ENCODE measurements at places on chromosomes 3 and 15.

DNA sequence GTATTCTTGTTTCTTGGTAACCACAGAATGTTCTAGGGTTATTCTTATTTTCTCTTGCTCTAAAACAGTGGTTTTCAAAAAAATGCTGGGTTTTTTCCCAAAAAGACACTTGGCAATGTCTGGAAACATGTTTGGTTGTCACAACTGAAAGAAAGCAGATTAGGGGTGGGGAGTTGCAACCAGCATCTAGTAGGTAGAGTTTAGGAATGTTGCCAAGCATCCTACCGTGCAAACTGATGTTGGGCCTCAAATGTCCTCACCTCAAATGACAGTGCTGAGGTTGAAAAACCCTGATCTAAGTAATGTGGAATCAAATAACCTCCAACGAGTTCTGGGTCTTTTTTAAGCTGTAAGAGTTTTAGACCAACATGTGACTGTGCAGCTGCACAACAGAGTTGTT, 270.5 kb upstream of the STT3B start:
- DNase-seq = no peak

- DNase-seq = no peak
Observed at GRCh38 chr3:62622553-62623174, 249.3 kb upstream of the FEZF2 start.

DNA sequence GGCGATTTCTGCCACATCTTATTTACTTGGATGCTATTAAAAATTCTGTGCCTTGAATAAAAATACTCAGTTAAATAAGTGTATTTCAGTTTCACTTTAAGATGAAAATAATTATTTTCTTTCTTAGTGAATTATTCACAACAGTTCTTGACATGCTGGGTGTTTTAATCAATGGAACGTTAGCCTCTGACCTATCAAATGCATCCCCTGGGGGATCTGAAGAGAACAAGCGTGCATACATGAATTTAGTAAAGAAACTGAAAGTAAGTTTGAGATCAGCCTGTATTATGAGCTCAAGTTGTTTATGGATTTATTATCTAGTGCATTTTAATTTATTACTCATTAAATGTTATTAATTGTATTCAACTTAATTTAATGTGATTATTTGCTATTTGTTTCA, 597 bp downstream of the P2RY12 start:
- no peak for DNase-seq

DNA sequence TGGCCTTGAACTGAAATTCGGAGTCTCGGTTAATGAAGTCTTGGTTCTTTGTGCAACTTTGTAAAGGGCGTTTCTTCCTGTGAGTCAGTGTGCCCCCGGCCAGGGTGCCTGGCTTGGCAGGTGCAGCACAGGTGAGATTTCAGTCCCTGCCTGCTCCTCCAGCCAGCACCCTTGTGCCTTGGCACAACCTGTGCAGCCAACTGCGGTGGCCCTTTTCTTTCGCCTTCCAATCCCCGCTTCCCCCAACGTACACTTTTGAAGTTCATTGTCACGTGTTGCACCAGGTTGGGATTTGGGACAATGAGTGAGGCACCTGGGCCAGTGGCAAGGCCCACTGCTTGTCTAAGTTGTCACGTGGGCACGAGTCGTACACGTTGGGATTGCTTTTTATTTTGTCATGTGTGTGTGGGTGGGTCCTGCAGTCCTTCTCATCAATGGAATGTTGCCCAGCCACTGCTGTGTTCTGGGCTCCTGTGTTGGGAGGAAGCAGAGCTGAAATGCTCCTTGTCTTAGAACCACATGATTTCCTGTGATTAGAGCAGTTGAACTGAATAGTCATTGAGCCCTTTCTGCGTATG, 242.9 kb upstream of the BHLHE40 start:
- DNase-seq = no peak

DNA sequence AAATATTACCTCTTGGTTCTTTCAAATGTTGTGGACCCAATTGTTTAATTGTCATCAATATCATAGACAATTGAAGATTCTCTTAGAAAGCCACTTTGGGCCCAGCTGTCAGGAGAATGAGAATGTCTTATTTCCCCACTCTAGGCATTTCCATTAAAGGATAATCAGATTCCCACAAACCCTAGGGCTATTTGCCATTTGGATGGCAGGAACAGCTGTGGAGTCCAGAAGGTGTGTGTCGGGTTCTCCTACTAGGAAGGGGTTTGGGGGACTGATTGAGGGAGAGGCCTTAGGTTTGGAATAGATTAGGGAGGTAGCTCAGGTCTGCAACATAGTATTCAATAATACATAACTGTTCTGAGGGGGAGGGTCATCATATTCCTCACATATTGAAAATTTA, 35.2 kb upstream of the PLSCR5 start:
- no peak for DNase-seq

DNA sequence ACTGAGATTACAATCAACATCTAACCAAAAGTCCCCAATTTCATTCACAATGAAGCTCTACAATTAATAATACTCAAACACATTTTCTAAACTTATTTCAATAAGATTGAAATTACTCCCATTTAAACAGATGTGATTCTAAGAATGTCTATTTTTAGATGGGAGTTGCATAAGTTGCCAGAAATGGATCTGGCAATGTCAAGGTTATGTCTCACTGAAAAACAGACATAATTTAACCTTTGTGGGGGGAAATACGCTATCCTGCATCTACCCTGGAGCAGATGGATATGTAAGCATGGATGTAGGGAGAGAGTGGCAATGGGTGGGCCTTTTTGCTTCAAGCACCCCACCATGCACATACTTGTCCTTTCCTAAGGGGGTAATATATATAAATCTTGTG, 6.7 kb upstream of the EIF1B start:
- no peak for DNase-seq

DNA sequence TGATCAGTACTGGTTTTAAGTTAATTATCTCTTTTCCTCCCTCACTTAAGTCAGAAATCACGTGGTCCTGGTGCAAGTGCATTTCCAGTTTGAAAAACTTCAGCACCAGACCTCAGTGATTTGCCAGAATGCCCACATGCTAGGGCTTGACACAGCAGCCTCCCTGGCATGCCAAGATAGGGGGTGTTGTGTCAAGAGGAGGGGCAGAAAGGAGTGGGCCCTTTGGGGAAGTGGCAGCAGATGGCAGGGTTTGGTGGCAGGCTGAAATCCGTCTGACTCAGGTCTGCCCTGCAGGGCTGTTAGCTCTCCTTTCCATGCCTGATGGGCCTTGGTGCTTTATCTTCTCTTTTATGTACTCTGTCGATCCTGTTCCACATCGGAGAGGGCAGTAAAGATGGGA, 23.4 kb downstream of the PXK start:
- no peak for DNase-seq

Data from NCI-H187 treated with DMSO at 0.1 percent for 48 hours (cell line).